ENCODE measurements at places on chromosomes 4 and X.

DNA sequence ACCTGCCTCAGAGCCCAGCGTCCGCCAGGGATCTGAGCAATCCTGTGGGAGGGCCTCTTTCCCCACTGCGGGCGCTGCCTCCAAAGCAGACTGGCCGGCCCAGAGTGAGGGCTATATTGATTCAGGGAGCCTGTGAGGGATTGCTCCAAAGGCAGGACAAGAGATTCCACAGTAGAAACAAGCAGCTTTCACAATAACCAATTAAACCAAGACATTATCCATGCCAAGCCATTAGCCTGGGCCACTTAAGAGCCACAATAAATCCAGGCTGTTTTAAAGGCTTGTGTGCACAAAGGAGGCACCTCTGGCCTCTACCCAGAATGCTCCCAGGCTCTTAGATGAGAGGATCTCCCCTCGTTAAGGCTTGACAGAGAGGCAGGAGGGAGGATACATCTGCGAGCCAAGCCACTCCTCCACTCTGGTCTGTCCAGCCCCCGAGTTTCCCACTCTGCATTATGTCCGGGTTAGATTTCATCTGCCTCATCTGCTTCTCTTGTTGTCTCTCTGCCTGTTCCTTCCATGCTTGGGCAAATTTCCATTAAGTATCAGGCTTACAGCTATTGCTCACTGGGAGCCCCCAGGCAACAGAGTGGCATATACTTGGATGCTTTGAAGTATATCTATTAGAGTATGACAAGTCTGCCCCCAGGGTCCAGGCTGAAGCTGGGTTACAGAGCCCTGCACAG, 357.9 kb downstream of the UNC5C start:
- peak; percentile 32 for DNase-seq

- no peak for DNase-seq
These were observed 112.9 kb downstream of the IRF2 start for GRCh38 chr4:184361443-184361842.

GRCh38 chr4:139675651-139676050, 10.0 kb downstream of the MGST2 start:
- no peak for DNase-seq

GRCh38 chrX:154448484-154448883, 4.5 kb downstream of the FAM50A start:
- no peak for DNase-seq

DNA sequence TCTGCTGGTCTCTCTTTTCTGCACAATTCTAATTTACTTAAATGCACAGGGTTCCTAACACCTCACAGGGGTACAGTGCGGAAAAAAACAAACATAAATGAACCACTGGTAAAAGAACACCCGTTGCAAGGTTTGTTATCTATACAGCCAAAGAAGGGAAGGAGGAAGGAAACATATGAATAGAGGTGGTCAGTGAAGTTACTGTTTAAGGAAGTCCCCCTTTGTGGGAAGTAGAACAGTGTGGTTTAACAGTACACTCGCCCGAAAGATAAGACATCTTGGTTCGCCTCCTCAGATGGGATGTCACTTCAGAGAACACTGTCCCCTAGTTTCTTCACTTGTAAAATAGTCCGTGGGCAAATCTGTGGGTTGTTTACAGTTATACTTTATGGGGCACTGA, 57.5 kb downstream of the TEC start:
- no peak for DNase-seq

GRCh38 chr4:137640156-137640837, 108.0 kb upstream of the PCDH18 start:
- no peak for DNase-seq

GRCh38 chr4:24770032-24770584, 25.3 kb upstream of the SOD3 start:
- DNase-seq = no peak

- DNase-seq = no peak
These were observed 237.7 kb upstream of the TLL1 start for GRCh38 chr4:165635381-165635780.

- DNase-seq = no peak
These were observed 199.6 kb downstream of the VEGFC start for GRCh38 chr4:176592976-176593670.

GRCh38 chrX:123454712-123455431, 270.8 kb downstream of the GRIA3 start:
- no peak for DNase-seq

DNA sequence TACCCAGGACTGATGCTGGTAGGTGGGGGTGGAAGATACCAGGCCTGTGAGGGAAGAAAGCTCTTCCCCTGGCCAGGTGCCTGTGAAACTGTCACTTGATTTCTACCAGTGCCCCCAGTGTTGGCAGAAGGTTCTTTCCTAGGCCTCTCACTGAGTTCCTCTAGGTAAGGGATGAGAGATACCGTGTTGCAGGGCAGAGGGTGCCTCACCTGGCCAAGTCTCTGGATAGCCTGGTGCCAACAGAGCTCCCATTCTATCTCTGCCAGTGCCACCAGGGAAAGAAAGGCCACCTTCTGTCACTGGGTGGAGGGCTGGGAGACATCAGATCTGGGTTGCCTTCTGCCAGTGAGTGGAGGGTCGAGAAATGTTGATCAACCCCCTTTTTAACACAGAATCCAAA, 94.1 kb downstream of the RTL5 start:
- DNase-seq = no peak

DNA sequence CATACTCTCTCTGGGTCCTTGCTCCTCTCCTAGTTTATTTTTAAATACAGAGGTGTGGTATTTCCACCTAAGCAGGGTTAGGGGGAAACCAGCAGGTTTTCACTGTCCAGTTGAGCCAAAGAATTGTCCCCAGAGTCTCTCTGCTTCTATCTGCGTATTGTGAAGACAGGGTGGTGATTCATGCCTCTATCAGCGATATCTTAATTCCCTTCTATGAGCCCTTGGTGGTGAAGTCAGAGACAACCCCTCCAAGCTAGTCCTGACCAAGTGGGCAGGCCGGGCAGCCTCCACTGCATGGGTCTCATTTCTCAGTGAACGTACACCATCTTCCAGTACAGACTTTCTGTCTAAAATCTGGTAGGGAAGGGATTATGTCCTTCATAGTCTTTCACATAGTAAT, 100.5 kb upstream of the GPR34 start:
- no peak for DNase-seq

- DNase-seq = no peak
These were observed 100.0 kb downstream of the DOCK11 start for GRCh38 chrX:118595501-118596042.

DNA sequence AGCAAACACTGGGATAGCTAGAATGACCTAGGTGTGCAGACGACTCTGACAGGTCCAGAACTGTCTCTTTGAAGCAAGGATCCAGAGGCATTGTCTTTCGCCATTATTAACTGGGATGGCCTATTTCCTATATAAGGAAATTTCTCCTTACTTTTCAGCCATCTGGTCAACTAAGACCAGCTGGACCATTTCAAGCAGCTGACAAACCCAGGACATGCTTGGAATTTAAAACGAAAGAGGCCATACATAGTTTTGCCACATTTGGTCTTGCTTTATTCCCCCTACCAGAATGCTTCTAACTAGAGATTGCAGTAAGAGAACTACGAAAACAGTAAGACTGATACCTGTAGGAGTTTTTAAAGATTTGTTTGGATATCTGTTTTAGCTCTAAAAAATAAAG, 87.0 kb downstream of the GLRA2 start:
- DNase-seq = no peak

DNA sequence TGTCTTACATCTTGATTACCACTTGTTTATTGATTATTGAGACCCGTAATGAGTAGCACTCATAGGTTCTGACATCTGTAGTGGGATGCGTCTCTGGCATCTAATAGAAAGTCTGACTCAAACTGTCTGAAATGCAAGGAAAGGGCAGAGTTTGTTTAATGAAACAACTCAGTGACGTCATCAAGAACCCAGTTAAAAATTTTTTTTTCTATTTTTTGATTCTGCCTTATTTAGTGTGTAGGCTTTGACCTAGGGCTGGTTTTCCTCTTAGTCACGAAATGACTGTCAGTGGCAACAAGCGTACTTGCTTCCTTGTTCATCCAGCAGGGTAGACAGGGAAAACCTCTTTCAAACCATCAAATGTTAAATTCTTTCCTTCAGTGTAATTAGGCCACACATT, 3.1 kb upstream of the CDKL5 start:
- no peak for DNase-seq

- DNase-seq = no peak
These were observed 9.3 kb upstream of the SAT1 start for GRCh38 chrX:23773601-23774175.

DNA sequence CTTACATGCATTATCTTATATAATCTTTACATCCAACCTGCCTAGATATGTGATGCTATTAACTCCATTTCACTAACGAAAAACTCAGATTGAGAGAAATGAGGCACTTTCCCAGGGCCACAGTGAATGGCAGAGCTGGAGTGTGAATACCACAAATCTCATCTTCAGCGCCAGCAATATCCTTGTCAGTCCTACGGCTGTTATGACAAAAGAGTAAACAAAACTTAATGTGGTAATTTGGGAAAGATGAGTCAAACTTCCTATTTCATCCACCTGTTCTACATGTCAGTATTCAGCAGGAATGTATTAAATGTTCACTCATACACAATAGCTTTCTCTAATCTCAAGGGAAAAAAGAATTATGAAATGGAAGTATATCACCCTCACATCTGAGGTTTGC, 56.9 kb downstream of the FAT1 start:
- no peak for DNase-seq

DNA sequence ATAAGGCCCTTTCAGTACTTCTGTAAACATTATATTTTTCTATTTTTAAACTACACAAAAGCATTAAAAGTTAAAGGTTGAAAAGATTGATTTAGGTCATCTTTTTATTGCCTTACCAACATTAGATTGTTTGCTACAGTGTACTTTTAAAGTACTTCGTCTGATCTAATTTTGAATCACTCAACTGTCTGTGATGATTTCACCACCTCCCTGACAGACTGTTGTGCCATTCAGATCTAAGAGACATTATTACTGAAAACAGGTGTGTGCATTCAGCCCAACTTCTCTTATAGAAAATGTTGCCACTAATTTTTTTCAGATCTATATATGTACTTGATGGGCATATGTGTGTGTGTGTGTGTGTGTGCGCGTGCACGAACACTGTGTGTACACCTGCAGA, 39.3 kb downstream of the GASK1B start:
- DNase-seq = no peak

DNA sequence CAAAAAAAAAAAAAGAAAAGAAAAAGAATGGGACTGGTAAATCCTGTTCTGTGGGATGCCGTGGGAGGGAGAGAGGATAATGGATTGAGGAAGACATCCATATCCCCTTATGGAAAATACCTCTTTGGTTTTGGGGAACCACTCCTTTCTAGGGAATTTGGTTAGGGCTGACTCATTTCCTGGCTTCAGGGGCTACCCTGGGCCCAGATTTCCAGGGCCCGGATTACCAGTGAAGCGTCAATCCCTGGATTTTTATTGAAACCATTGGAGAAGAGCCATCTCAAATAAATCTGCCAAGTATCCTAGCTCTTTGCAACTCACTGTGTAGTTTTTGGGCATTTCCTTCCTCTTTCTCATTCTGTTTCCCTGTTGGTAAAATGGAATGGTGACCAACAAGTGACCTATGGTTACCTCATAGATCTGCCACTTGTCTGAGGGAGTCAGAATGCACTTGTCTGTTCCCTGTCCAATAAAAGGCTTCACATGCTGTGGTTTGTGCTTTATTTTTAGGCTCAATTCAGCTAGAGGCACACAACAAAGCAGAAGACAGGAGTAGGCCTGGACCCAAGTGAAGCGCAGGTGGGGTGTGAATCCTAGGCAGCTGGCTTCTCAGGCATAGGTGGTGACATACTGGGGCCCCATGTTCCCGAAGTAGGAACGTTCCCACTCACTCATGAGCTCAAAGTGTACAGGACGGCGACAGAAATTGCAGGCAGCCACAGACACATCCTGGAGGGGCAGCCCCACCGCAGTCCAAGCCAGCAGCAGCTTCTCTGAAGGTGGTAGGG, 8.6 kb downstream of the APEX2 start:
- DNase-seq = no peak

DNA sequence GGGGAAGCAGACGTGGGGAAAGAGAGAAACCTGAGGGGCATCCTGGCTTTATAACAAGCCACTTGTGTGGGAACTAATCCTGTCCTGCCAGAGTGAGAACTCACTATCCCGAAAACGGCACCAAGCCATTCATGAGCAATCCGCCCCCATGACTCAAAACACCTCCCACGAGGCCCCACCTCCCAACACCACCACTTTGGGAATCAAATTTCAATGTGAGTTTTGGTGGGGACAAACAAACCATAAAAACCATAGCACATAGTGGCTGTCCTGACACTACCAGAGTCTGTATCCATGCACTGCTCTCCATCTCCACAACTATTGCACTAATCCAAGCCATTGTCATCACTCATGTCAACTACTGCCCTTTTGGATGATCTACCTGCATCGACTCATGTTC, 28.5 kb upstream of the SEPTIN6 start:
- DNase-seq = no peak

GRCh38 chrX:42398967-42399631, 378.9 kb downstream of the PPP1R2C start:
- no peak for DNase-seq

GRCh38 chrX:65750674-65751469, 83.4 kb downstream of the MSN start:
- DNase-seq = no peak

GRCh38 chrX:101550751-101551379, 518 bp downstream of the ARMCX1 start:
- DNase-seq = peak; percentile 48

- DNase-seq = no peak
These were observed 44.1 kb downstream of the DTHD1 start for GRCh38 chr4:36325499-36325898.

DNA sequence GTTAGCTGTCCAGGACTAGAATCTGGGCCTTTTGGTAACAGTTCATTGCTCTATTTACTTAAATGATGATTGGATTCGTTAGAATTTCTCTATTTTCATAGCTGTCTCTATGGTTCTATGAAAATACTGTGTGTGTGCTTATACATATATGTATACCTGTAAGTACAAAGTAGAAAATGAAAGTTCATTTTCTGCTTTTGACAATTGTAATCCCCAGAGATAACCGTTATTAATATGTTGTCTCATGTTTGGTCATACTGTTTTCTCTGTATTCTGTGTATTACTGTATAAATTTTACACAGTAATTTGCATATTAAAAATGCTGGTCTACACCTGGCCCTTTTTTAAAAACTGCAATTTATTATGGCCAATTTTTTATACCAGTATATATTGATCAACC, 55.4 kb downstream of the CLCN3 start:
- DNase-seq = no peak

GRCh38 chr4:24103434-24104157, 213.7 kb upstream of the PPARGC1A start:
- no peak for DNase-seq

GRCh38 chr4:56055991-56056390, 107.2 kb downstream of the CEP135 start:
- no peak for DNase-seq

- DNase-seq = no peak
These were observed 101.4 kb downstream of the AFAP1 start for GRCh38 chr4:7838136-7838782.

- DNase-seq = no peak
These were observed 113.6 kb downstream of the MID1 start for GRCh38 chrX:10506781-10507180.

GRCh38 chr4:111675746-111676145, 469.5 kb upstream of the FAM241A start:
- no peak for DNase-seq

Data from uterus (tissue), 4 donors.